Activated CD4-positive, alpha-beta T cell treated with anti-CD3 and anti-CD28 coated beads, Interleukin-2, amount 50 U/mL, for 4 hours (primary cell): ENCODE measurements at places on chromosomes 6 and 20.

GRCh38 chr6:92945799-92946198 is 473.6 kb downstream of the EPHA7 start:
- DNase-seq: no peak

DNA sequence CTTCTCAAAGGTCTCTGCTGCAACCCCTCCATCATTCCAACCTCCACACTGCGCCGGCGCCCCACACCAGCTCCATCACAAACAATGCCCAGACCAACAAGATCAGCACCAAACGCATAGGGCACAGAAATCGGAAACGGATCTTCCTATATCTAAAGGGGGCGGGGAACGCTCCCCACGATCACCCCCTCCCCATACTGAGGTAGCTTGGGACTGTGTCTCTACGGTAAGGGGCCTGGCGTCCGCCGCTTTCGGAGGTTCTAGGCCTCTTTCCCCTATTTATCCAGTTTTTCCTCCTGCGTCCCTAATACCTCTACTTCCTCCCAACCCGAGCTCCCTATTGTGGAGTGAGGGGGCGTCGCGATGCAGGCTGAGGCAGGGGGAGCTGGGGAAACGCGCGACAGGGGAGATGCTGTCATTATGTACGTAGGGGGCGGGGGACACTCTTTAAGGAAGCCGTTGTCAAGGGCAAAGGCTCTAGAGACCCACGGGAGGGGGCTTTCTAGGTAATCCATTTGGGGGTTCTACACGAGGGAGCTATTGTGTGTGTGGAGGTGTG is 909 bp downstream of the DNAAF9 start:
- no peak for DNase-seq

- DNase-seq: no peak
These were observed 100.9 kb downstream of the RNF144B start for GRCh38 chr6:18488004-18488403.

DNA sequence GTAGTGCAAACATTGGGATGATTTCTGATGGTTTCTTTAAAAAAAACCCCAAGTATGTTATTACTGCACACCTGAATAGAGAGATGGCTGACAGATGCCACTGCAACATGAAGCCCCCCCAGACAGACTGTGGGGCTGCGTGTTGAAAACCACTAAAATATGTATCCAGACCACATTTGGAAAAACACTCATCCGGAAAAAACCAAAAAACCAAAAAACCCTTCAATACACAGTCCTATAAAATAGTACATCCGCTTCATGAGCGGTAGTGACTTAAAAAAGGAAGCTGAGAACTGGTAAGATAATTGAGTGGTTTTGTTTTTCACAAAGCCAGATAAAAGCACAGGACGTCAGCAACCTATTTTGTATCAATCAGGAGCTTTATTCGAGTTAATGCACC is 47.1 kb upstream of the EDN3 start:
- DNase-seq: no peak

- no peak for DNase-seq
These were observed 44.7 kb downstream of the ZFAND3 start for GRCh38 chr6:37864250-37864649.

DNA sequence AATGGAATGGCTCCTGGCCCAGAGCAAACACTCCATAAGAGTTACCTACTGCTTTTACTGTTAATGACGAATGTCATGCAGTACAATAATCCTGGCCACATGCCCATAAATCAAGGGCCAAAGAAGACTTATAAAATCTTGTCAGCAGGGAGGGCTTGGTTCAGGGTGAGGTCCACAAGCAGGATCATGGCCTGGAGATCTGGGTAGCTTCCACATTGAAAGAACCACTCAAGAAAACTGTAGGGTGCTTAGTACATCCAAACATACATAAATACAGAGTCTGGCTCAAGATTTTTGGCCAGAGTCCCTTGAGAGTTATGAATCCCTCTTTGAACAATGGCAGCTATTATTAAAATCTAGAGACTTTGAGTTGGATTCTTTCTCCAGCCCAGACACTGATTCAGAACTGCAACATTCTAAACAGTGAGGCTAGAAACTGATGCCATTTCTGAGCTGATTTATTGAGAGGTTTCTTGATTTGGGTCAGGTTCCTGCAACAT is 188.7 kb downstream of the CDC5L start:
- DNase-seq: no peak

GRCh38 chr20:22453244-22454080 is 130.9 kb downstream of the FOXA2 start:
- no peak for DNase-seq

GRCh38 chr6:37321101-37321500 is 32.7 kb upstream of the RNF8 start:
- DNase-seq: no peak

DNA sequence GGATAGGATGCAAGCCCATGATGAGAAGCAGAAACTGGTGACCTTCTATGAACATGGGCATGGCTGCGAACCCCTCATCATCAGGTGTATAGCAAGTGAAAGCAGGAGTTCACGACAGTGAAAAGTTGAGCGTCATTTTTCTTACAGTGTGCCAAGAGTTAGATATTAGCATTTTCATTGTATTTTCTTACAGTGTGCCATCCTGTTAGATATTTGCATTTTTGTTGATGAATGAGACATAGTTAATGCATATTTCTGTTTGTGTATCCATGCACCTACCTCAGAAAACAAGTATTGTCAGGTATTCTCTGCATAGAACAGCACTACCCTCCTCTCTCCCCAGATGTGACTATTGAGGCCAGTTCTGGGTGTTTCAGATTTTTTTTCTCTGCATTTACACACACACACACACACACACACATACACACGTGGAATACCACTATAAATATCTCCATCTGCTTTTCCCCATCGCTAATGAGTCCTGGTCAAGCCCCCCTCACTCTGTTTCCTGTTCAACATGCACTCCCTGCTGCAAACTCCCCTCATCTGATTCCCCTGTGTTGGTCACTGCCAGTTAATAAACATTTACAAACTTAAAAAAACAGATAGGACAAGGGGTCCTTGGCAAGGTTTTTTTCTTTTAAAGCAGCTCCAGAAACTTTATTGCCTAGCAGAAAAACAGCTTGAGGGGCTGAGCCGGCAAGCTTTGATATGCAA is 41.7 kb downstream of the PLN start:
- DNase-seq: no peak

- peak; percentile 57 for DNase-seq
These were observed 36.4 kb downstream of the HFE start for GRCh38 chr6:26123675-26123946.

DNA sequence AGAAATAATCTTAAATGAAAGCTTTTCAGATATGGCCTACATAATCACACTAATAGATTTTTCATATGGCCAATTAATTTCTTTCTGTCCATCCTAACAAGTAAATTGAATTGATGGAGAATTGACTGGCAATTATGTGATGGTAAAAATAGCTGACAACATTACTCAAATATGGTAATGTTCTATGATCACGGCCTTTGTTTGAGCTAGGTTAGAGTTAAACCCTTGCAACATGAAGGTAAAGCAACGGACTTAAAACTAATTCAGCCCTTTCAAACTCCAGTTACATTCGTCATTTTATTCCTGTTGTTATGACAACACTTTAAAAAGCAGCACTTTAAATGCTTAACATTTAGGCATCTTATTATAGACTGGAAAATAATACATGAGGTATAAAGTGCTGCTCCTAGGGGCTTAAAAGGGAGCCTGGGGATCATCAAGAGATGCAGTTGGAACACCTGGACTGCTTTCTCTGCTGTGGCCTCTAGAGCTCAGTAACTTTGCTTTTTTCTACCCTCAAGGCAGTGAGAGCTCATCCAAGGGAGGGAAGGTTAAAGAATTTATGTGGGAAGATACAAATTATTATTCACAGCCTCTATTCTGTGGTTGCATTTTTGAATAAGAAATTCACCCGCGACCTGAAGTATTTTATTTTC is 46.9 kb downstream of the RIPOR2 start:
- DNase-seq: no peak

- no peak for DNase-seq
These were observed 44.8 kb downstream of the FARS2 start for GRCh38 chr6:5305968-5306626.

GRCh38 chr6:18676548-18676947 is 289.4 kb downstream of the RNF144B start:
- no peak for DNase-seq

DNA sequence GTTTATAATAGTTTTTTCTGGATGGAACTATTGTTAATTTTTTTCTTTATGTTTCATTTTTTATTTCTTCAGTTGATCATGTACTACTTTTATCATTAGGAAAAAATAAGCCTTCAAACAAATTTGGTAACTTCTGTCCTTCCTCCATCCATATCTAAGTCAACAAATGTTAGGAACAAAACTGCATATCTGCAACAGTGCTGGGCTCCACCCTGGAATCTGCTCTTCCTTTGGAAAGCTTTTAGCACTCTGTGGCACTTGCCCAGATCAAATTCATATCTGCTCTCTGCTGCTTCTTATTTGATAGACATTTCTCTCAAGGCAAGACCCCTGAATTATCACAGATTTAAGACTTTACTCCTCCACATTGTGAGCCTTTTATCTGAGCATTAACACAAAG is 24.3 kb upstream of the GPR63 start:
- DNase-seq: no peak

- DNase-seq: no peak
These were observed 17.3 kb downstream of the TRIM26 start for GRCh38 chr6:30195951-30196350.

- no peak for DNase-seq
These were observed 256.5 kb upstream of the RREB1 start for GRCh38 chr6:6851059-6851948.

- no peak for DNase-seq
These were observed 108.7 kb downstream of the FOXA2 start for GRCh38 chr20:22475662-22476061.
